ENCODE measurements at places on chromosomes 1 and 21.

DNA sequence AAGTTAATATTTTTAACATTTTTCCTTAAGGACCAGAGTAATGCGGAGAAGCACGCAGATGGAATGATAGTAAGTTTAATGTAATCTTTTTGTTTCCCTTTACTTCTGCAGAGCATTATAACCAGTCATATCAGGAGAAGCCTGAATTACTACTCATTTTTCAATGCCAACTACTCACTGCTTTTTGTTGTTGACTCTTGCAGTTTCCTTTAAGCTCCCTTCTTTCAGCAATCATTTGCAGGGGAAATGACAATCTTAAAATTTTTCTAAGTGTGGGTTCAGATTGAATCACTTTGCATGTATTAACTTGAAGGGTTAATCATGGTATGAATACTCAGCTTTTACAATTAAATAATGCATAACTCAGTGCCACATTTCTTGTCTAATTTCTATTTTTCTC is 122.2 kb downstream of the NRDC start:
- DNase-seq, result no peak

GRCh38 chr1:204940591-204940990 is 69.9 kb downstream of the NFASC start:
- no peak for DNase-seq

GRCh38 chr1:119084798-119085197 is 55.7 kb downstream of the WARS2 start:
- DNase-seq, result no peak

- DNase-seq, result no peak
Measured at GRCh38 chr1:193476748-193477147, 290.3 kb upstream of the B3GALT2 start.

DNA sequence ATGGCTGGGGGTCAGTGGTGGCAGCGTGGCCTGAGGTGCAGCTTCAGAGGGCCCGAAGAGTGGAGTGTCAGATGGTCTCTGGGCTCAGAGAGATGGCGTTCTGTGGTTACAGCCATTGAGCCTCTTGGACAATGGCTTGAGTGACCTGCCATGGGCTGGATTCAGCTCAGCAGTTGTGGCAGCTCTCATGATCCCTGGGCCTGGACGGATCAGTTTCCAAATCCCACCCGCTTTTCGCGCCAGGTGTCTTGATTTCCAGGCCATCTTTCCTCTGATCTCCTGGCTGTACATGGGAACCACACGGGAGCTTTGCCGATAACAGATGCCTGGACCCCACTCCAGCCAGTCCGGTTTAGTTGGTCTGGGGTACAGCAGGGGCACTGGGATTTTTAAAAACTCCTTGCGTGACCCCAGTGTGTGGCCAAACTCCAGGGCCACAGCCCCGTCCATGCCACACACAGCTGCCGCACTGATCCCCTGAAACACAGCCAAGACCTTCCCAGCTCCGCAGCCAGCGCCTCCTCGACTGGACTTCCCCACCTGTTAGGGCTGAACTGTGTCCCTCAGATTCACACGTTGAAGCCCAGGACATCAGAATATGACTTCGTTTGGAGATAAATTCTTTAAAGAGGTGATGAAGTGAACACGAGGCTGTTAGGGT is 67.9 kb downstream of the ATP5PO start:
- no peak for DNase-seq

GRCh38 chr1:204904228-204904810 is 33.7 kb downstream of the NFASC start:
- DNase-seq, result no peak

GRCh38 chr1:21914450-21914849 is 22.7 kb downstream of the HSPG2 start:
- DNase-seq, result no peak

DNA sequence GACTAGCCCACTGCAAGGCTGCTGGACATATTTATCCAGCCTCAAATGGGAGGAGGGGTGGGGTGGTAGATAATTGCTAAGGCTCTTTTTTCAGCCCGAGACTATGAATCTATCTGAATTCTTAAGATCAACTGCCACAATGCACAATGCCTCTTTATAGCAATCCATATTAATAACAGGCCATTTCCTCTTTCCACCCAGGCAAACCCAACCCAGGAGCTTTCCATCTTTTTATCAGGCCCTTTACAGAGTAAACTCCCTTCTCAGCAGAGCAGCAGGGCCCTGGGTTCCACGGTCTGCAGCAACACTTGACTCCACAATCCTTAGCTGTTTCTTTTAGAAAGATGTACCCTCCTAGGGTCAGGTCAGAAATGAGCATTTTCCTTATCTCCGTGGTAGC is 806 bp downstream of the DDOST start:
- DNase-seq, result no peak
